ENCODE measurements at places on chromosomes 7 and 10.

GRCh38 chr7:27873981-27874957, 134.3 kb downstream of the TAX1BP1 start:
- DNase-seq: no peak

DNA sequence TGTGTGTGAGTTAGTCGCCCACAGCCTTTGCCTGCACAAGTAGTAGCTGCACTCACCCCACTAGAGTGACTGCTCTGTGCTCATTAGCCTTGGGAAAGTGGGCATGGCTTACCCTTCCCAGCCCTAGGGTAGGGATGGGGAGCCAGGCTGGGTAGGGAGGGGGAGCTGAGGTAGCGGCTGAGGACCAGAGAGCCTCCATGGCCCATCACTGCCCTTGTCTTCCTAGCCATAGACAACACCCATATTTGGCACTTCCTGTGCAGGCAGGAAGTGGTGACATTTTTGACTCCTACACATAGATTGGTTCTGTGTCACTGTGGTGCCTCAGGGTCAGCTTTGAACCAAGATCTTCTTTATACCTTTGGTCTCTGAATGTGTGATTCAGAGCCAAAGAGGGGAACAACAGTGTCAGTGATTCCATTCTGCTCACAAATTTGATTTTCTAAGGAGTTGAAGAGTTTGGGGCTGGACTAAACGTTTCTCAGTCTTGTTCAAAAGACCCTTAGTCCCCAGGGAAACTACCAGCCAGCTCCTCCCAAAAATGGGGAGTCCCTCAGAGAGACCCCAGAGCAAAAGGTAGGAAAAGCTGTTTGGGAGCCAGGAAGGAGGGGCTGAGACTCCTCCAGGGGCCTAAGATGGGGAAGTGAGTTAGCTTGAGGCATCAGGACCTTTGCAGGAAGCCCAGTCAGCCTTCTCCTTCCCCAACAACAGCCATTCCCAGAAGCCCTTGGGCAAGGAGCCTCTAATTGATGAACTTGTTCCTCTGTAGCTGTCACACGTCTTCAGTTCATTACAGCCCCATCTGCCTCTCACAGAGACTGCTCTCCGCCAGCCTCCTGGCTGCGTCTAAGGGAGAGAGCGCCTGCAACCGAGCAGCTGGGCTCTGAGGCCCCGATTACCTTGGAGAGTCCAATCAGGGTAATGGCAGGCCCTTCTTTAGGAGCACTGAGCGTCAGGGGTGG, 135.0 kb downstream of the CDH23 start:
- no peak for DNase-seq

GRCh38 chr7:37987732-37988131, 67.3 kb downstream of the EPDR1 start:
- DNase-seq: no peak

DNA sequence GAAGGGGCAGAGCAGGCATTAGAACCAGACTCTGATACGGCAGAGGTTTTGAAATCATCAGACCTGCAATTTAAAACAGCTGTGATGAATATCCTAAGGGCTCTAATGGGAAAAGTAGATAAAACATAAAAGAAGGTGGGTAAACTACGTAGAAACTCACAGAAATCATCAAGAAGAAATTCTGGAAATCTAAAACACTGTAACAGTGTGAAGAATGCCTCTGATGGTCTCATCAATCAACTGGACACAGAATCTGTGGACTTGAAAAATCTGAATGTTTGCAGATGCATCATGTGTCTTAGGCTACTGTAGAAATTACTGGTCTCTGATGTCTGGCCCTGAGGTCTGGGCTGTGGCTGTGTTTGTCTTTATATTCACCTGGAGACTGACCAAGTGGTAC, 173.0 kb upstream of the NPS start:
- DNase-seq: no peak

DNA sequence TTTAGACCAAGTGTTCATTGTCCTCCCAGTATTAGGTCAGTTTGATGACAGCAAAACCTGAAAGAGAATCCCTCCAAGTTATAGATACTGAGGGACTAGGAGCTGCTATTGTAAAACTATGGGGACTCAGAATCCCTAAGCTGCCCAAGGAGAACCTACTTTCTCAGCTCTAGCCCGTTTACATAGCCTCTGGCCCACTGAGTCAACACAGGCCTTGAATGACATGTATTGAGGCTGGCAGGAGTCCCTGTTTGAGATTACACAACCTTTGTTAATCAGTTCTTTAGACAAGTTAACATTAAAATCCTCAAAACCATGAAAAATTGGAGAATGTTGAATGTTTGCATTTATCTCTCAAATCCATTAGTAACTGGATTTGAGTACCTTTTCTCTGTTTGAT, 1079.0 kb downstream of the KCNMA1 start:
- no peak for DNase-seq

DNA sequence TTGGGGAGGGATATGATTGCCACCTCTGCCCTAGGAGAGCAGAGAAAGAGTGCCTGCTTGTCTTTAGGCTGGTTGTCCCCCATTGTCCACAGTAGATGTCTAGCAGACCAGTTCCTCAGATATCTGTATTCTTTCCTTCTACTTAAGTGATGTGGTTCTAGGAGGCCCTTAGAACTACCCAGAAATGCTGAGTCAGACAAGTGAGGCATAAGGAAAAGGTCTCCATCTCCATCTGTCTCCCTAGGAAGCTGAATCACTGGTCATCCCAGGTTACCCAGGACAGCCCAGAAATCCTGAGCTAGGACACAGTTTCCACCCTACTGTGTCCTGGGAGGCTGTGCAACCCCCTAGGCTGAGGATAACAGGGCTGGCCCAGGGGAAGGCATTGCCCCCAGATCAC, 93.4 kb upstream of the INHBA start:
- DNase-seq: no peak

DNA sequence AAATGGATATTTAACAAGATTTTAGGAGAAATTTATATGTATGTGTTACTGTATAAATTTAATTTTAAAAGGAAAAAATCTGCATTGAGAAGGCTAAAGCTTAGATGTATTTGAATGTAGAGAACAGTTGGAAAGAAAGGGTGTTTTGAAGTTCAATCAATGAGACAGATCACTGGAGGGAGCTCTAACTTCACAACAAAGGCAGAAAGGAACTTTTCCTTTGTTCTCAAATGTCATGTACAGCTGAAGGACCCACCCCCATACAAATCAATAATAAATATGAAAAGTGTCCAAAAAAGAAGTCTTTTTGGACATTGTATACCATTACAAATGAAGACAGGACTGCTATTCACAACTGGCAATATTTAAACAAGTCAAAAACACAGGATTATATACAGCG, 403.4 kb downstream of the DNAJB9 start:
- DNase-seq: no peak

- no peak for DNase-seq
Observed at GRCh38 chr7:33909755-33910154, 4.4 kb downstream of the BMPER start.

- no peak for DNase-seq
Observed at GRCh38 chr10:120824881-120825309, 26.3 kb upstream of the WDR11 start.

GRCh38 chr10:79084012-79084971, 15.5 kb downstream of the ZMIZ1 start:
- DNase-seq: no peak

GRCh38 chr10:47193666-47194065, 106.3 kb upstream of the GDF10 start:
- no peak for DNase-seq

DNA sequence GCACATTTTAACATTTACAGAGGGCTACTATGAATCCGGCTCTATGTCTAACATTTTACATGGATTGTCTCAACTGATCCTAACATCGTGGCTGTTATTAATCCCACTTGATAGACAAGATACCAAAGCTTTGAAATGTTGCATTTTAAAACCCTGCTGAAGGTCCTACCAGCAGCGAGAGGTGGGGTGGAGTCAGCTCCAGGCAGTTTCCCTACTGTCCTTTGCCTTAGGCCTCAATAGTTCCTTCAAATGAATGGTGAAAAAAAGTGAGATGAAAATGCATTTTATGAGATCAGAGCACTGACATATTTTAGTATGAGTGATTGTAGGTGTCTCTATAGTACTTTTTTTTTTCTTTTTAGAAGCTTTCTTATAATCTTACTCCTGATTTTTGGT, 26.6 kb downstream of the BAIAP2L1 start:
- no peak for DNase-seq

DNA sequence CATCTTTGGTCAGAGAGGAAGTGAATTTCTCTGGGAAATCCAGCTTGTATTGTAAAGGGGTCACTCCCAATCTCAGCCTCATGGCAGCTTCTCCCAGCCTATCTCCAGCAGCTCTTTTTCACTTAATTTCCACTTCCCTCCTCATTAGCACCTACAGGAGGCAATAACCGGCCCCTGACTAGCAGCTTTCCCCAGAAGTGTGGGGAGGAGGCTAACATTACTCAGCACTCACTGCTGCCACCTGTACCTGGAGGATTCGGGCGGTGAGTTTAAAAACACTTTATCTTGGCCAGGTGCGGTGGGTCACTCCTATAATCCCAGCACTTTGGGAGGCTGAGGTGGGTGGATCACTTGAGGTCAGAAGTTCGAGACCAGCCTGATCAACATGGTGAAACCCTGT, 3.8 kb downstream of the NODAL start:
- DNase-seq: no peak

- no peak for DNase-seq
Observed at GRCh38 chr7:151372612-151373265, 31.1 kb downstream of the NUB1 start.

DNA sequence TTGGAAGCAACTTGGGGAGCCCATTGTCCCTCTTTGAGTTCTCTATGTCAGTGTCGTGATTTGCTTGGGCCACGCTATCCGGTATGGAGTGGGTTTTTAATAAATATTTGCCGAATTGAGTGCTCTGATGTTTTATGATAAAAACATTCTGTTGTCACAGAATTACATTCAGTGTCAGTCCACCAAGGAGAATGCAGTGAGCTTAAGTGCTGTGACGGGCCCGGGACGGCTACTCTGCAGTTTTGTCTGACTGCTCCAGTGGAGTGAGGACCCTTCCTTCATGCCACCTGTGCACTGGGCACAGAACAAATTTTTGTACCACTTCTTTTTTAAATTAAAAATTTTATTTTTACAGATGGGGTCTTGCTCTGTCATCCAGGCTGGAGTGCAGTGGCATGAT, 76.0 kb downstream of the CARD11 start:
- no peak for DNase-seq

- no peak for DNase-seq
Observed at GRCh38 chr10:6068422-6068821, 6.3 kb upstream of the IL2RA start.

- DNase-seq: no peak
Observed at GRCh38 chr10:33154590-33154989, 179.9 kb downstream of the NRP1 start.

GRCh38 chr7:10940704-10941355, 32.8 kb upstream of the PHF14 start:
- no peak for DNase-seq

DNA sequence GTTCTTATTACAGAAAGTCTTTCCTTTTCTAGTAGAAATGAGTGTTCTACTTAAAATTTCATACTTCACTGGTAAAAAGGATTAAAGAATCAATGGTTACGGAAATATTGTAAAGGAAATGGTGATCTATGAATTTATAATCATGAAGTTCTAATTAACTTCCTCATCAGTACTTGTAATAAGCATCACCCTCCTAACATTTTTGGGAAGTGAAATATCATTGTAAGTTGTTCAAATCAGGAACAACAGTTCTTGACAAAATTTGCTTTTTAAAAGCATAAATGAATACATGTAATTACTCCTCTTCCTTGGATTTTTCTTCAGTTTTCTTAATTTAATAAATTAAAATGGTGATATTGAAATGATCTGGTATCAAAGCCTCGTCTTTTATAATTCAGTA, 5.6 kb upstream of the PCGF5 start:
- DNase-seq: no peak

DNA sequence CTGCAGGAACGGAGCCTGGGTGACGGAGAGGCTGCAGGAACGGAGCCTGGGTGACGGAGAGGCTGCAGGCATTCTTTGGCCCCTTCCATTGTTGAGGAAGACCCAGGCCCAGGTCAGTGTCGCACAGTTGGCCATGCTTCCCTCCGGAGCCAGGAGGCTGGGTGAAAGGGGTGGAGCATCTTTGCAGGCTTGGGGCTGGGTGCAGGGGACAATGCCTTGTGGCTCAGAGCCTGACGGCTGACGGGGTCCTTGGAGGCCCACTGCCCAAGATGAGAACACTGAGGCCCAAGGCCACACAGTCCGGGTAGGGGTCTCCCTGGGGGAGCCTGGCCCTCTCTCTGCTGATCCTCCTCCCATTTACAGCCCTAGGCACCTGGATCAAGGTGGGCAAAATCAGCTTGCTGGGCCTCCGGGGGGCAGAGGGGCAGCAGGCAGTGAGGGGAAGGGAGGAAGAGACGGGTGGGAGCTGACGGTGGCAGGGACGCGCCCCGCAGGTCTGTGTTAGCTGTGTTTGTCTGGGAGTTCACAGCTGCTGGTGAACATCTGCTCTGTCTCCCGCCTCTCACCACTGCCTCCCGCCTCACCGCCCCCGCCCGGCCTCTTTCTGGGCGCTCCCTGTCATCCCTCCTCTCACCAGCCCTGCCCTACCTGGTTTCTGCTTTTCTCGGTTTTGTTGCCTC, 30.6 kb upstream of the PCBD1 start:
- DNase-seq: no peak

GRCh38 chr10:92222603-92223262, 68.1 kb downstream of the CPEB3 start:
- DNase-seq: no peak

GRCh38 chr7:100137851-100138760, 10.6 kb upstream of the LAMTOR4 start:
- DNase-seq: no peak

GRCh38 chr10:50396491-50397311, 145.4 kb upstream of the ASAH2 start:
- no peak for DNase-seq

GRCh38 chr10:77555591-77556212, 81.9 kb downstream of the KCNMA1 start:
- no peak for DNase-seq

GRCh38 chr10:7400068-7400715, 10.6 kb downstream of the SFMBT2 start:
- DNase-seq: no peak

DNA sequence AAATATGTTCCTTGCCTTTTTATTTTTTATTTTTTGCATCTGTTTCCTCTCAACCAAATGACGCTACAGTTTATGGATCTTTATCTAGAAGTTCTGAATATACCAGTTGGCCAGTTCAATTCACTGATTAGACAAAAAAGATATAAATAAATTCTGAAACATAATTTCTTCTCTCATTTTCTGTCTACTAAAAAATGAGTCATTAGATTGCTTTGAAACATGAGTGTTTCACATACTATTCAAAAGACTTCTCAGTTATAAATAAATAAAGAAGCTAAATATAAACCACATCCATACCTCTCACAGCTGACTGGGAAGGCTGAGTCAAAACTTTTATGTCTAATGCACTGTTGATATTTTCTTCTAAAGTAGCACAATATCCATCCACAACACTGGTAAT, 97.6 kb upstream of the GPR22 start:
- DNase-seq: no peak

DNA sequence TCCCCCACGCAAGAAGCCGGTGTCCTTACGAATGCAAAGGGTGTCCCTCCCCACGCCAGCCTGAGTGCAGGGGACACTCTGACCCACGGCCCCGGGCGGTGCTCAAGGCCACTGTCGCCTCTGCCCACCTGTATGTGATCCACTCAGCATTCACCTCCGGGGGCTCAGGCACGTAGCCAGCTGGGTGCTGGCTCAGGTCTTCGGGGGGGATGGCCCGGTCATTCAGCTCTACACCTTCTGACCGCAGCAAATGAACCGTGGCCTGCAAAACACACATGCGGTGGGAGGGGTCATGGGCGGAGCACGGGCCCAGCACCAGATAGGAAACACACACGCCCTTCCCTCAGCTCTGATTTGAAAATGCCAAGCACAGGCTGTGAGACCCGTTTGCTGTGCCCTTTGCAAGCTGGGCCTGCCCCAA, 25.9 kb downstream of the CFAP46 start:
- DNase-seq: no peak

All from activated naive CD4-positive, alpha-beta T cell (primary cell).